ENCODE measurements at places on chromosomes 11 and 22.

- DNase-seq: no peak
Observed at GRCh38 chr22:25143156-25144076, 56.2 kb upstream of the CRYBB3 start.

- no peak for DNase-seq
Observed at GRCh38 chr11:68959465-68960293, 21.1 kb downstream of the MRGPRD start.

DNA sequence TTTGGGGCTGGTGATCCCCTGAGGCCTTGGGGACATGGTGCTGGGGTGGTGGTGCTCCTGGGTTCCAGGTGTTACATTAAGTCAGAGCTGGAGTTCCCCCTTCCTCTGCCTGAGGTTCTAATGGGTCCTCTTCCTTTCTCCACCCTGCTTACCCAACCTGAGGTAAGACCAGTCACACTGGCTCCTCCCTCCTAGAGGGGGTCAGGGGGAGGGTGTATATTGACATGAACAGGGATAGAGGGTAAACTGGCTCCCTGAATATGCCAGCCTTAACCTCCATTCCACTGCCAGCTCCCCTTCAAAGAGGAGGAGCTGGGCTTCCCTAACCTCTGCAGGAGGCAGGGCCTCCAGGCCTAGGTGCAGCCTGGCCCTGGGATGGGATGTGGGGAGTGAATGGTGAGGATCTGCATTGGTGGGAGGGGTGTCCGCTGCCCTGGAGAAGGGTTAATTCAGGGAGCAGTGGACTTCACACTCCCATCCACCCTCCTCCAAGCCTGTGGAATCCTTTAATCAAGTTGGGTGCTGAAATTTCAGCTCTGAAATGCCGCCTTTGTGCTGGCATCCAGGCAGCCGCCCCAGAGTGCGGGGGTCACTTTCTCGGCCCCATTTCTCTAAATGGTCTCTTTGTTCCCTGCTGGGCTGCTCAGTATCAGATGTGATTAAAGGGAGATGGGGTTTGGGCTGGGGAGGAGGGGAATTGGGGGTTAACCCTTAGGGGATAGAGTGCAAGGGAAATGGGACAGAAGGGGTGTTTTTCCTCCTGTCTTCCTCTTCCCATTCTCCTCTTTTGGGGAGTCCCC lies 15.2 kb downstream of the POLR2F start:
- DNase-seq: no peak

DNA sequence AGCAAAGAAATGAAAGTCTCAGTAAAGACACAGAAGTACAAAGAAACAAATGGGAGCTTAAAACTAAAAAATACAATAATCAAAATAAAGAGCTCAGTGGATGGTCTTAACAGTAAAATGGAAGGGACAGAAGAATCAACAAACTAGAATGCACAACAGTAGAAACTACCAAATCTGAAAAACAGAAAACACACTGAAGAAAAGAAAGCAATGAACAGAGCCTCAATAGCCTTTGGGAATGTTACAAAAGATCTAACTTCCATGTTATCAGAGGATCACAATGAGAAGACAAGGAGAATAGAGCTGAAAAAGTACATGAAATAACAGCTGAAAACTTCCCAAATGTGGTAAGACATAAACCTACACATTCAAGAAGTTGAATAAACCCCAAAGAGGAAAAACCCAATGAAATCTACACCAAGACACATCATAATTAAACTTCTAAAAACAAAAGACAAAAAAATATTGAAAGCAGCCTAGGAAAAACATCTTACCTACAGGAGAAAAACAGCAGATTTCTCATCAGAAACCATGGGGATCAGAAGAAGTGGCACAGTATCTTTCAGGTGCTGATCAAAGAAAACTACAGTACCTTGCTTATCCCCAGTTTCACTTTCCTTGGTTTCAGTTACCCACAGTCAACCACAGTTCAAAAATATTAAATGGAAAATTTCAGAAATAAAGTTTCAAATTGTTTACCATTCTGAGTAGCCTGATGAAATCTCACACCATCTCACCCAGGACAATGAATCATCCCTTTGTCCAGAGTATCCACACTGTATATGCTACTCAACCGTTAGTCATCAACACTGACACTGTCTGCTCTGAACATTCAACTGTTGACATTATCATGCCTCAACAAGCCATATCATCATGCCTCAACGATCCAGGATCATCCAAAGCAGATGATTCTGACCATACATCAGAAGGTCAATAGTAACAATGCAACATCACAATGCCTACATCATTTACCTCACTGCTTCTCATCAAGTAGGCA lies 22.2 kb downstream of the RRAS2 start:
- no peak for DNase-seq

- no peak for DNase-seq
Observed at GRCh38 chr11:47560426-47560825, 5.0 kb upstream of the PTPMT1 start.

Measured in left ventricle myocardium inferior (tissue), 1 donor.